Stimulated activated CD8-positive, alpha-beta memory T cell treated with anti-CD3 and anti-CD28 coated beads, Interleukin-4, amount 100 ng/mL, for 1 hour (primary cell): ENCODE measurements at places on chromosomes 4 and X.

DNA sequence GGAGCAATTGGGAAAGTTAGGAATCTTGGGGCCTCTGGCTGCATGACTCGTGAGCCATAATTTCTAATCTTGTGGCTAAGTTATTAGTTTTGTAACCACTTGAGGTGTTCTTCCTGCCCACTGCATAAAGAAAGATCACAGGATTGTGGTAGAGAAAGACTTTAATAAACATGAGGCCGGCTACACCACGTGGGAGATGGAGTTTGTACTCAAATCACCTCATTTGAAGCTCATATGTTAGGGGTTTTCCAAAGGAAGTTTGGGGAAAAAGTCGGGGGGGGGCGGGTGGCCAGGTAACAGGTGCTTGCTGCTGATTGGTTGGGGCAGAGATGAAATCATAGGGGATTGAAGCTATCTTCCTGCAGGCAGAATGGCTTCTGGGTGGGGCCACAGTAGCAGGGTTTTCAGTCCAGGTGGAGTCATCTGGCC, 287.8 kb downstream of the ZNF674 start:
- no peak for DNase-seq

- no peak for DNase-seq
Measured at GRCh38 chr4:42878863-42879262, 13.7 kb upstream of the GRXCR1 start.

DNA sequence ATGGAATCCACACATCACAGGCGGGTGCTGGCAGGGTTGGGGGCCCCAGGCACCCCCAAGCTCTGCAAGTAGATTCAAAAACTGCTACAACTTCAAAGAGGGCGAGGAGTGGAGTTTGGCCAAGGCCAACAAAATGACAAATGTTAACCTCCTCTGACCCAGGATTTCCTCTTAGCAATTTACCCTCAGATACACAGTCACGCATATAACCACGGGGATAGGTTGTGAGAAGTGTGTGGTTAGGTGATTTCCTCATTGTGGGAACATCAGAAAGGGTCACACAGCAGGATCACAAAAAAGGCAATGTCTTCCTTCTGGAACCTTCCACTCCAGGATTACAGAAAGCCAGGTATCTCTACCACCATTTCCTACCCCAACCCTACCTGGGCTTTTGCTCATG, 62.4 kb downstream of the C4orf50 start:
- no peak for DNase-seq

DNA sequence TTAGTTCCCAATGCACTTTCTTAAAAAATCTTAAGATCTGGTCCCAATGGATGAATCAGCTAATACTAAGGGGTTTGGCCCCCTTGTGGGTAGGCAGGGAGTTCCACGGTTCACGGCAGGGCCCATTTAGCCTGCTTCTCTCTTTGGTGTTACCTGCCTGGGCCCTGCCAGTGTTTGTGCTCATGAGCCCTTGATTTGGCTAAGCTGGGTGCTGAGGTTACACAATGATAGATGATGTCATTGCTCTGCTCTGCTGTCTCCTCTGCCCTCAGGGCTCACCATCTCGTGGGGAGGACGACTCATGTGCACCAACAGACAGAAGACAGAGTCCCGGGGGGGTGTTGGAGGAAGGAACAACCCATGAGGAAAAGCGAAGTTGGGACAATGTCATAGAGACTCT, 24.4 kb downstream of the RTL5 start:
- DNase-seq, result no peak

GRCh38 chr4:40122941-40123340, 66.3 kb downstream of the N4BP2 start:
- no peak for DNase-seq
